ENCODE measurements at places on chromosomes 7 and 10.

GRCh38 chr7:50792342-50793119, 9.8 kb upstream of the GRB10 start:
- DNase-seq = no peak

DNA sequence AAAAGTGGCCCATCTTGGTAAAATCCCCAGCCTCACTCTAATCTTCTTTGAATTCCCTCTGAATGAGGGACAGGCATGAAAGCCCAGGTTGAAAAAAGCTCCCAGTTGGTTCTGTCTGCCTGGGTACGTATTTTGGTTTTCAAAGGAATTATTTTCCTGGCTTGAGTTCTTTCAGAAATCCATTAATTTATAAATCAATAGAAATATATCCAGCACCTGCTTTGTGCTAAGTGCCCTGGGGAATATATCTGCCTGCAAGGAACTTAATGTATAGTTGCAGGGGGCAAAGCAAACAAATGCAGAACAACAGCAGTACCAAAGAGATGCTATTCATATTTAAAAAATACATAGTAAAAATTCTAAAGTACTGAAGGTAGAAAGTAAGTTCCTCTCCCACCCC, 362.7 kb downstream of the REEP3 start:
- no peak for DNase-seq

DNA sequence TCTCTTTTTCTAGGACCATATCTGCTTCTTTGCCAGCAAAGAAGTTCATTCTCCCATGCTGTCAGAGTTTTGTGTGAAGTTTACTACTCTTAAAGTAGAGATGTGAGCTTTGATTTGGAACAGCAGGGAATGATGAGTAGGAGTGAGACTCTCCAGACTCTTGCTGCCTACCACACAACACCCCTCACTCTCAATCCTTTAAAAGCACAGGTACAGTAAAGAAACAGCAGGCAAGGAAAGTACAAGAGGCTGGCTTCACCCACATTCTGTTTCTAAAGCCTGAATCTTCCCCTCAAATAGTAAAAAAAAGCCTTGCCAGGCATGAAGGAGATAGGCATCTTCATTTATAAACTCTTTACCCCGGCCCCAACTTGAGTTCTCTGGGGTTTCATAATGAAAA, 97.3 kb downstream of the ARMH3 start:
- DNase-seq = no peak

DNA sequence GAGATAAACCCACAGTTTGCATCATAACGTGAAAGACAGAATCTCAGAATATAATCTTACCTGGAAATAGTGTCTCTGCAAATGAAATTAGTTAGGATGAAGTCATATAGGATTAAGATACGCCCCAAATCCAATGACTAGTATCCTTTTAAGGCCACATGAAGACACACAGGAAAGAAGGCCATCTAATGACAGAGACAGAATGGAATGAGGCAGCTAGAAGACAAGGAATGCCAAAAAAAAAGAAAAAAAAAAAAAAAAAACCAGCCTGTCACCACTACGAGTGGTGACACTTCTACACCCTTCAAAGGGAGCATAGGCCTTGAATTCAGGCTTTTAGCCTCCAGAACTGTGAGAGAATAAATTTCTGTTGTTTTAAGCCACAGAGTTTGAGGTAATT, 82.9 kb downstream of the HYCC1 start:
- no peak for DNase-seq

GRCh38 chr10:31930023-31930751, 1.6 kb upstream of the ARHGAP12 start:
- DNase-seq = no peak

- DNase-seq = no peak
These were observed 3.5 kb downstream of the APBB1IP start for GRCh38 chr10:26441491-26442214.

DNA sequence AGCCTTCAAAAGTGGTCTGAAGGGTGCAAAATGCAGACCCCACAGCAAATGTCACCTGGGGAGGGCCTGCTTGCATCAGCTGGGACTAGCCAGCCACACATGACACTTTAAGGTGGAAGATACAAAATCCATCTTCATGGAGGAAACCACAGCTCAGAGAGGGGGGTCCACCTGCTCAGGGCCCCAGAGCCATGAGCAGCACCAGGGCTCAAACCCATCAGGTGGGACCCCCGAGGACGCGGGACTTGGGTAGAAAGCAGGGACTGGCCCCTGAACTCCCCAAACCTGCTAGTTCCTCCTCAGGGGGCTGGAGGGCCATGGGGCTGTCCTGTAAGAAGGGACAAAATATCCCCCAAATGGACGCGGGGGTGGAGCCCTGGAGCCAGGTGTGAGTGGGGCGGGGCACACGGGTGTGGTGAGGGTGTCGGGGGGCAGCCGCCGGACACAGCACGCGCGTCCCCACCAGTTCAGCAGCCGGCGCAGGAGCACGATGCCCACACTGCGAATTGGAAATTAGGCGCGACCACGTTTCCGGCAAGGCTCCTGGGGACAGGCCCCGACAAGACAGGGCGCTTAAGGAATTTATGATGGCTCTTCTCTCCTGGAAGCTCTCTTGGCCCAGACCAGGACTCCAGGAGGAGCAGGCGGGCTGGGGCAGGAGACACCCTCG, 8.0 kb downstream of the PDGFA start:
- no peak for DNase-seq

DNA sequence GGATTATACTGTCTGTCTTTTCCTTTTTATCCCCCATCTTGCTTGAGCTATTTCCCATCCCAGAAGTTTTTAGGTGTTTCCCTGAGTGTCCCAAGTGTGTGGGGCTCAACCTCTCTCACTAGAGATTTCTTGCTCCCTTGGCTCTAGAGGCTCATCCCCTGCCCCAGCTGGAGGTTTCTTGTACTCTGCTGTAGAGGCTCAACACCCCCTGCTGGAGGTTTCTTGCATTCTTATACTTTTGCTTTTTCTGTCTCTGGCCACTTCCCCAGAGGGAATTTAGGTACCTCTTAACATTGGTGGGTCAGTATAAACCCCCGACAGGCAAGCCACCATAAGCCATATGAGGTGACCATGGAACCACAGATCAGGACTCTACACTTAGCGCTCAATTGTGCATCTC, 114.2 kb upstream of the FAM3C start:
- no peak for DNase-seq

- no peak for DNase-seq
These were observed 254.8 kb upstream of the ZNF32 start for GRCh38 chr10:43903451-43903850.

DNA sequence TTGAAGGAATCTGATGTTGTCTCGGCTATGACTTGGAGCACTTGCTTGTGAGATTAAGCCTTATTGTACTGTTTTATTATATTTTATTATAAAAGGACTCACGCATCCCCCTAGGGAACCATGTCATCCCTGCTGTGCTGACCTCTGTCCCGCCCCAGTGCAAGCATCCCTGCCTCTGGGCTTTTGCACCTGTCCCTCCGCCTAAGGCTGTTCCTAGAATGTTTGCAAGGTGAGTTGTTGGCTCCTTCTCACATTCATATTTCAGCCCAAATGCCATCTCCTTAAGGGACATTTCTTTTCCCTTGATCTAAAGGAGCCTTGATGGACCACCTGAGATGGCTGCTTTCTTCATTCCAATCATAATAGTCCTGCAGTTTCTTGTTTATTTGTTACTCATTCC, 236.9 kb upstream of the IGFBP3 start:
- DNase-seq = no peak

- no peak for DNase-seq
These were observed 94.9 kb upstream of the IKZF1 start for GRCh38 chr7:50209461-50210135.

- DNase-seq = no peak
These were observed 249.0 kb upstream of the PLXNA4 start for GRCh38 chr7:132825222-132825621.

- DNase-seq = no peak
These were observed 6.1 kb upstream of the KEL start for GRCh38 chr7:142968229-142968628.

- DNase-seq = no peak
These were observed 426.3 kb upstream of the POT1 start for GRCh38 chr7:125355899-125356298.

DNA sequence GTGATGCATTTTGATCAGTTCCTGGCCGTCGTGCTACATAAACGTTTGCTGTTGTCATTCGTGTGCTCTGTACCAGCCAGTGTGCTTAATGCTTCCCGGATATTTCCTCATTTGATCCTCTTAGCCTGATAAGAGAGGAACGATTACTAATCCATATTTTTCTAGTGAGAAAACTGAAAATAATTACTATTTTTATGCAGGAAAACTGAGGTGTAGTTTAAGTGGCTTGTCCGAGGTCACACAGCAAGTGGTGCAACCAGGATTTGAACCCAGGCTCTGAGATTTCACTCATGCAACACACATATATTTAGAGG, 650 bp upstream of the SORBS1 start:
- no peak for DNase-seq

DNA sequence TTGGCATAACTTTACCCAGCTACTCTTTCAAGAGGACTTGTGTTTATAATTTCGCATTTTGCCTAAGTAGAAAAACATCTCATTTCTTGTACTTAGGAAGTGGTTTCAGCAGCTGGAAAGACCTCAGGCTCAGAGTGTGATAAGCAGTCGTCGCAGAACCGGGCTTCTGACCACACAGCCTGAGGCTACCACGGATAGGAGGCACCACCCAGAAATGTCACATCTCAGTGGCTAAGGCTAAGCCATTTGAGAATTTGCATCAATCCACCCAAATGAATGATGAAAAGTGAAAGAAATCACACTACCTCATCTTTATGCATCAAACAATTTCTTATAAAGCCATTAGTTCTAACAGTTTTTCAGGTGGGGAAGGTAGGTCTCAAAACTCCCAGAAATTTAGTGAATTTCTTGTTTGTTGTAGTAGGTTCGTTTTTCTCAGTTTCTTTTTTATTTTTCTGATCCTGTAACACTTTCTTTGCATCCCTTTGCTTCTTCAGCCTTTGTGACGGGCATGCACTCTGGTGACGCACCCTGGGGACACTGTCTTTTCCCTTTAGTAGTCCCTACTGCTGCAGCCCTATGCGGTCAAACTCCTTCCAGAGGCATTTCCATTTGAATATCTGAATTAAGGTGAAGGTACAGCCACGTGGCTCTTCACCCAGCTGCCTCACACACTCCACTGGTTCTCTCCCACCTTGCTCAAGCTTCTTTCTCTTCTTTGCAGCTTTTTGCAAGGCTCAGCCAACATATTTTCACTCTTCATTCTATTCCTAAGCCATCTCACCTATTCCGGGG, 68.5 kb downstream of the MAP3K8 start:
- no peak for DNase-seq

GRCh38 chr7:77727936-77728701, 31.9 kb downstream of the RSBN1L start:
- DNase-seq = peak; percentile 79

DNA sequence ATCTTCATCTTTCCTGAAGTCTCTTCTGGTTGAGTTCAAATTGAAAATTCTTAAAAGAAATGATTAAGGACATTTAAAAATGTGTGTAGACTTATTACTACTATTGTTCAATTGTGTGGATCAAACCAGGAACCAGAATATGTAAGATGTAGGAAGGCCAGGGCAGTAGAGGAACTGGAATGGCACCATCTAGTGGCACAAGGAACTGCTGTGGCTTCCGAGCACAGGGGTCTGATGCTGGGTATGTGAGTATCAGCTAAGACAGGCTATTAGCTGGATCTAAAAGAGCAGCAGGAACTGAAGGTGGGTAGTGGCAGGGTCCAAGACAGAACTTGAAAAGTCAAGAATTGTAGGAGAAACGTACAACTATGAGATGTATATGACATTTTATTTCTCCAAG, 247.3 kb downstream of the SEMA3A start:
- DNase-seq = peak; percentile 17

GRCh38 chr7:96739609-96740008, 30.0 kb upstream of the SEM1 start:
- DNase-seq = peak; percentile 39

DNA sequence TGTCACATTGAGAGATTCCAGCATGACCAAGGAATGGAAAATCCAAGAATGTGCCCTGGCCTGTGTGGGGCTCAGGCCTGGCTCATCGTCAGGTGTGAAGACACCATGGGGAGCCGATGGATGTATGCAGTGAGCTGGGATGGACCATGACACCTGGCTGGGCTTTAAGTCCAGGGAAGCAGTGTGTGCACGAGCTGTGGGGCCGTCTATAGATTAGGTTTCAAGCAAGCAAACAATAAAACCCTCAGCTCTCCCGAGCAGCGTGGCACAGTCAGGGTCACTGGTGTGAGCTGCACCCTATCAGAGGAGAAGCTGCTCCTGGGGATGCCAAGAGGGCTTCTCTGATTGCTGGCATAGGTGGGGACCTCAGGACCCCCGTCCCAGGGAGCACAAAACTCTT, 50.5 kb upstream of the DLG5 start:
- DNase-seq = no peak

DNA sequence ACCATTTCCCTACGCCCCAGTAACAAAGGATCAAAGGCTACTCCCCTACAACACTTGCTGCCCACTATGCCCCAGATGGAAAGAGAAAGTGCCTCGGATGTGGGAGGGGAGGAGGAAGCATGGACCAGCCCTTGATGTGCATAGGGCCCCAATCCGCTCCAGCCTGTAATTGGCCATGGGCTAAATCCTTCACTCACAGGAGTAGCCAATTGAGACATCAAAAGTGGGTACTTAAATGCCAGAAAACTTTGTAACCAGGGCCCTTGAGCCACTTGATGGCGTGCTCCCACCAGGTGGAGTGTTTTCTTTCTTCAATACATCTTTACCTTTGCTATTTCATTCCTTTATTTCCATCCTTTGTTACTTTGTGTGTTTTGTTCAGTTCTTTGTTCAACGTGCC, 500.5 kb upstream of the LRRN3 start:
- DNase-seq = no peak

DNA sequence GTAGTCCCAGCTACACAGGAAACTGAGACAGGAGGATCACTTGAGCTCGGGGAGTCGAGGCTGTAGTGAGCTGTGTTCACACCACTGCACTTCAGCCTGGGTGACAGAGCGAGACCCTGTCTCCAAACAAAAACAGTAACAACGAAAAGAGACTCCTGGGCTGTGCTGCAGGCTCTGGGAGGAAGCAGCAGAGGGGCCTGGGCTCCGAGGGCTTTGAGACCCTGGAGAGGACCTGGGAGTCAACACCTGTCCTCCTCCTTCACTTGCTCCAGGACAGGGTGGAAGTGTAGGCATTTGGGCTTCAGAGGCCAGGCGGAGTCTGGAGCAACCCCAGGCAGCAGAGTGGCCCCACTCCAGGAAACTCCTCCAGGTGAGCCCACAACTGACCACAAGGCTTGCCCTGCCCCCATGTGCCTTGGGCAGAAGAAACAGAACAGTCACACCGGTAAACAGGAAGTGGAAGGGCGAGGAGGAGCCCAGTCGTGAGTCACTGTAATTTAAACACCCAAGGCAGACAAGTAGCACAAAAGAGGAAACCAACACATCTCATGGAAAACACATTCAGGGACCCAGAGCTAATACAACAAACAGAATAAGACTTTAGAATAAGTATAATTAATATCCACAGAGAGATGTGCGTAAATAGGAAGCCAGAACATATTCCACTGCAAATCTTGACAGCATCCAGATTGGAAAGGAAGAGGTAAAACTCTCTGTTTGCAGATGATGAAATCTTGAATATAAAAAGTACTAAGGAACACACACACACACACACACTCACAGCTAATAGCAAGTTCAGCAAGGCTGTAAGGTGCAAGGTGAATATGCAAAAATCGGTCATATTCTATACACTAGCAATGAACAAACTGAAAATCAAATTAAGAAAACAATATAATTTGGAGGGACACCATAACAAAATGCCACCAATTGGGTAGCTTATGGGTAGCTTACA, 20.5 kb upstream of the RASGEF1A start:
- DNase-seq = no peak

GRCh38 chr7:80895056-80895455, 23.8 kb downstream of the SEMA3C start:
- DNase-seq = no peak

GRCh38 chr10:77921395-77921794, 5.2 kb downstream of the DLG5 start:
- no peak for DNase-seq

GRCh38 chr10:46019569-46020343, 10.7 kb downstream of the NCOA4 start:
- DNase-seq = no peak
